ENCODE measurements at places on chromosomes 12 and 14. TPM values are rescaled to one million over a fixed set of nuclear protein-coding genes. Genes with fewer than 3 reads are reported as not detected.

- no peaks in the 10 kb centered on the region for H3K27me3 ChIP-seq
- H3K4me1 ChIP-seq: peaks cover 11% of the 10 kb centered on the region
- no peak overlapping the region for H3K4me3 ChIP-seq
- DNase-seq: no peak
These were observed 283.4 kb upstream of the G2E3 start for GRCh38 chr14:30275604-30276003.

- H3K27me3 ChIP-seq: no peaks in the 10 kb centered on the region
- no peak overlapping the region for H3K4me3 ChIP-seq
- peaks cover 11% of the 10 kb centered on the region for H3K36me3 ChIP-seq
- H3K27ac ChIP-seq: no peak overlapping the region
- H3K4me1 ChIP-seq: peaks cover 7% of the 10 kb centered on the region
- DNase-seq: no peak
These were observed 185.1 kb downstream of the ANO6 start for GRCh38 chr12:45400991-45401390.

The INHBC gene
- total RNA-seq: not detected

The MDM1 gene
- 13.6 TPM for total RNA-seq

DNA sequence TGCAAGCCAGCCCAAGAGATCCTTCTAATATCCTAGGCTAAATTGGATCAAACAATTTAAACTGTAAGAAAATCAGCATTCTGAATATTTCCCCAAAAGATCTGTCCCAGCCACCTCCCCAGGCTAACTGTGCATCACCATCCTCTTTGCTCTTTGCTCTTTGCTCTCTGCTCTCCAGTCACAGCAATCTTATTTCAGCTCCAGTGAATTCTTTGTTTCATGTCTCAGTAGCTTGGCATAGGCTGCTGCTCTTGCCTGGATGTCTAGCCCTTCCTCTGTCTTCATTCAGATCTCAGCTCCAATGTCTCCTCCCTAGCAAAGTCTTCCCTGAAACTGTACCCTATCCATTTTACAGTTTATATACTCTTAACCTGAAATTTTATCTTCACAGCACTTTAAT, 399.8 kb upstream of the USP15 start:
- H3K4me1 ChIP-seq: no peaks in the 10 kb centered on the region
- no peak overlapping the region for H3K4me3 ChIP-seq
- no peaks in the 10 kb centered on the region for H3K27me3 ChIP-seq
- no peak overlapping the region for H3K27ac ChIP-seq
- H3K36me3 ChIP-seq: no peaks in the 10 kb centered on the region
